ENCODE measurements at places on chromosomes 16 and 17.

DNA sequence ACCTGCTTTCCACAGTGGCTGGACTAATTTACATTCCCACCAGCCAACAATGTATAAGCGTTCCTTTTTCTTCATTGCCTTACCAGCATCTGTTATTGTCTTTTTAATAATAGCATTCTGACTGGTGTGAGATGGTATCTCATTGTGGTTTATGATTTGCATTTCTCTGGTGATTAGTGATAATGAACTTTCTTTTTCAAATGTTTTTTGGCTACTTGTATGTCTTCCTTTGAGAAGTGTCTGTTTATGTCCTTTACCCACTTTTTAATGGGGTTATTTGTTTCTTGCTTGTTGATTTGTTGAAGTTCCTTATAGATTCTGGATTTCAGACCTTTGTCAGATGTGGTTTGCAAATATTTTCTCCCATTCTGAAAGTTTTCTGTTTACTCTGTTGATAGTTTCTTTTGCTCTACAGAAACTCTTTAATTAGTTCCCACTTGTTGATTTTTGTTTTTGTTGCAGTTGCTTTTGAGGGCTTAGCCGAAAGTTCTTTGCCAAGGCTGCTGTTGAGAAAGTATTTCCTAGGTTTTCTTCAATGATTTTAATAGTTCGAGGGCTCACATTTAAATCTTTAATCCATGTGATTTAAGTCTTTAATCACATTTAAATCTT, 26.8 kb downstream of the ITGAM start:
- DNase-seq = no peak

DNA sequence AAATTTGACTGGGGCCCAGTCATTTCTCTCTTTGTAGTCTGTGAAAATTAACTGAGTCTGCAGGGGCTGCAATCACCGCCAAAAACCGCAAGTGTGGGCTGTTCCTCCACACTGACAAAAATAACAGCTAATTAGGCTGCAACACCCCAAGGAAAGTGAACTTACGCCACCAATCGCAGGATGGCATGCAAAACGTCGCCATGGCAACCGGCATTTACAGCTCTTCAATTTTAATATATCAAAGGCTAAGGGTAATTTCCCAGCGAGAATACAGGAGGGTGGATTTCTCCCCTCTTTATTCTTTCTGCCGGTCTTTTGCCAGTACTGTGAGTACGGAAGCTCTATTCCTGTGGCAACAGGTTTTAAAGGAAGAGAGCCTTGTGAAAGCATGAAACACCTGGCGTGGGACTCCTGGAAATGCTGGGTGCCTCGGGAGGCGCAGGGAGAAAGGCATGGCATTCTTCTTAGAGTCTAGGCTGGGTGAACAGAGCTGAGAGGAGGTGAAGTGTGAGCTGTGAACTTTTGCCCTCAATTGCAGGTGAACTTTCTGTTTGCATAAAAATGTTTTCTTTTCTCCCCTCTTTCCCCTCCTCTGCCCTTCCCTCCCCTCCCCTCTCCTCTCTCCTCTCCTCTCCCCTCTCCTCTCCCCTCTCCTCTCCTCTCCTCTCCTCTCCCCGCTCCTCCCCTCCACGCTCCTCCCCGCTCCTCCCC, 399.7 kb downstream of the XYLT1 start:
- no peak for DNase-seq

- DNase-seq = no peak
These were observed 521.7 kb upstream of the EEF2KMT start for GRCh38 chr16:5619304-5619703.

DNA sequence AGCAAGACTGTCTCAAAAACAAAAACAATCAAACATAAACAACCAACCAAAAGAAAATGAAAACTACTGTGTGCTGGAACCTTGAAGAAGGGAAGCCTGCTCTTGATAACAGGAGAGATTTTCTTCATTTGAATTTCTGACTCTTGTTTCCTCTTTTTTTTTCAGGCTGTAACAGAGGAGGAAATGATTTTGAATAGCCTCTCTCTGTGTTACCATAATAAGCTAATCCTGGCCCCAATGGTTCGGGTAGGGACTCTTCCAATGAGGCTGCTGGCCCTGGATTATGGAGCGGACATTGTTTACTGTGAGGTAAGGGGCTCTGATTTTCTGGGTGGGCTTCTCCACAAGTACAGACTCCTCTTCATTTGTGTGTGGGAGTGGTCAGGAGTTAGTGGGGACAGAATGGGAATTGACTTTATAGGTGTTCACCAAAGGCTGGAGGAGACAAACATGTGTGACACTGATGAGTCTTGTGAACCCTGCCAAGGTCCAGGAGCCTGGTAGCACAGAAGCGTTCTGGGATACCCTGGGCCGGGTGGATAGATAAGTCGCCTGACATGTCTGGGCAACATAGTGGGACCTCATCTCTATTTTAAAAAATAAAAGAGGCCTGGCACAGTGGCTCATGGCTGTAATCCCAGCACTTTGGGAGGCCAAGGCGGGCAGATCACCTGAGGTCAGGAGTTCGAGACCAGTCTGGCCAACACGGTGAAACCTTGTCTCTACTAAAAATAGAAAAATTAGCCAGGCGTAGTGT, 14.9 kb downstream of the DUS2 start:
- no peak for DNase-seq

GRCh38 chr16:16015849-16016248, 66.4 kb downstream of the ABCC1 start:
- DNase-seq = no peak

DNA sequence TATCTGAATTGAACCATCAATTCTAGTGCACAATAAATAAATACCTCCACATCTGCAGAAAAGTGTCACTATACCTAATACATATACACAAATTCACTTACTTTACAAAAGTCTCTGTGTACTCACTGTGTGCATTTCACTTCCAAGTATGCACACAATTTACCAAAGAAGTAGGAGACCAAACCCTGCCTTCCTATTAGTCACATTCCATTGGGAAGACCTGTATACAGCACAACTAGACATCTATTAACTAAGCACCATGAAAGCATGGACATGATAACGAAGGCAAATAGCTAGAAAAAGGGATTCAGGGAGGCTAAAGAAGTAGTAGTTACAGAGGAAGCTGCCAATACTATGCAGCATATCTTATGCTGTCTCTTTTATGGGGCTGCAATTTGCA, 139.5 kb downstream of the SNX11 start:
- DNase-seq = no peak

DNA sequence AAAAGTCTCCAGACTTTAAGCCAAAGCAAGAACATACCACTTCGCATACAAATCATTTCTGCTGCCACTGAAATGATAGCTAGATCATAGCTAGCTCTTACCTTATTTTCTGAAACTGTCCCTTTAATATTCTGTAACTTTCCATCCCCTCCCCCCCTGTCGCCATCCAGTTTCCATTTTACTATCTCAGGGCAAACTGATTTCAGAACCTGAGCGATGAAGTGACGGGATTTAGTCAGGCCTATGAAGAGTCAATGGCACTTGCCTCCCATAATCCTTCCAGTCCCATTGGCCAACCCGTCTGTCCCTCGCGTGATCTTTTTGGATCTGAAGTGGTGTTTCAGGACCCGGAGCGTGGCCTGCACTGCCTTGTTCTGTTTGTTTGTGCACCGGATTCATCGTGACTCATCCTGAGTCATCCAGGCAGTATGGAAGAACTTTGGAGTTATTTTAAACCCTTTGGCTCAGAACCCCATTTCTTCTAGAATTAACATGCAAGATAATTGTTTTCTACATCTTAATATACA, 199.8 kb upstream of the CHMP6 start:
- DNase-seq = peak; percentile 98

DNA sequence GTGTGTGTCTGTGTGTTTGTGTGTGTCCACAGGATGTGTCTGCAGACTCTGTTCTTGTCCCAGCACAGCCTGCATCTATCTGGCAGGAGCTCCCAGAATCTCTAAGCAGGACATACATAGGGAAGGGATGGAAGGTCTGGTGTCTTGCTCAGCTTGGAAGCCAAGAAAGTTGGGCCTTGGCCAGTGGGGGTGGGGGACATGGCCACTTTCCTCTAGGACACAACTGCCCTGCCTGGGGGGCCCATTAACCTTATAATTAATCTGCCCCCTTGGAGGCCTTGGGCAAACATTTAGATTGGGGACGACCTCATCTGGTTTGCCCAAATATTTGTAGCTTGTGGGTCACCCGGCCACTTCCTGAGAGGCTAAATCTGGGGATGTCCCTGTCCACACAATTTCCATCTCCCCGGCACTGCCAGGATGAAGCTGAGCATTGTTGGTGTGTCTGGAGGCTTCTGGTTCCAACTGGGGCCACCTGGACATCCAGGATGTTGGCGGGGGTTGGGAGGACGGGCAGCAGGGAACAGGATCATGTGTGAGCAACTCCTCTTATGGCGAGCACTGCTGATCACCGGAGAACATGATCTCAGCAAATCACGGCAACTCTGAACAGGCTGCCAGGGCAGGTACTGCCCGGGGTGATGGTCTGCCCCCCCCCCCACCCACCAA, 17.2 kb upstream of the FOXF1 start:
- no peak for DNase-seq

DNA sequence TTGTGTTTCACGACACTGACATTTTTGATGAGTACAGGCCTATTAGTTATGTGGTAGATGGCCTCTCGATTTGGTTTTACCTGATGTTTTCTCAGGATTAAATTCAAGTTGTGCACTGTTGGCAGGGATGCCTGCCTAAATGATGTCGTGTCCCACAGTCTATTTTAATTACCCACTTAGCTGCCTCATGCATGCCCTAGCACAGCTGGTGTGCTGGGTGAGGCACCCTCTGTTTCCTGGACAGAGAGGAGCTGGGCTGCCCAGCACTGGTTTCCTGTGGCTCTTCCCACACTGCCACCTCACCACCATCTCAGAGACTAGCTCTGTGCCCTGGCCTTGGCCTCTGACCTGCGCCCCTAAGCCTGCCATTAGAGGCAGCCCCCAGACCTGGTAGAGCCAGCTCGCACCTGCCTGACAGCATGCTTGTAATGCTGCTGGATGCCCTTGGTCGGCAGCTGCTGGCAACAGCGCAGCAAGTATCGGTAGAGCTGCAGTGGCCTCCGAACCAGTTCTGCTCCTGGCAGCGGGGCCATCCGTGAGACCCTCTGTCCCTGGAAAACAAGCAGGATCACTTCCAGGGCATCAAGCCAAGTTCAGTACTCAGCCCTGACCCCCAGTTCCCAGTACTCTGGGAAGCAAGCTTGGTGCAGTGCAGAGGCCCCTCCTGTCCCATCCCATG, 10.9 kb downstream of the LYRM9 start:
- DNase-seq = no peak

DNA sequence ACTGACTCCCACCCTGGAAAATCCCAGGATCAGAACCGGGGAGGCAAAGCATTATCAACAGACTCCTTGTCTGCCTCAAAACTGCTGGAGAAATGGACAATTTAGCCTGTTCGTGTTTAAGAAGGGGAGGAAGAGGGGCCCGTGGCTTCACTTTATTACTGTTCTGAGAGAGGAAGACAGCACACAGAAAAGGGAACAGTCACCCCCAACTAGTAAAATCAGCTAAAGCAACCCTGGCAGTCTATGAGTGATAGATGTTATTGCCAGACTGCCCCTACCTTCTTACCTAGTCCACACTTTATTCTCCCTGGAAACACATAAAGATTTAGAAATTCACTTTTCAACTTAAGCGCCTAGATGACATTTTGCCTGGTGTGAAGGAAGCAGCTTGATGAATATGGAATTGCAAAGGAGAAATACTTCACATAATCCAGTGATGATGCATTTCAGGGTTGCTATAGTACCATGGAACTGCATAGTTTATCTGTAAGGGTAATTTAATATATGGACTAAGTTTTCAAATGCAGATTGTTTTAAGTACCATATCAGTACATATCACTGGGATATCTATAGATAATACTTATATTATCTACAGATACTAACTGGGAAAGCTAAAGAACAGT, 36.9 kb upstream of the TRAP1 start:
- peak; percentile 23 for DNase-seq

GRCh38 chr17:73595479-73595878, 48.8 kb downstream of the SDK2 start:
- DNase-seq = peak; percentile 7

DNA sequence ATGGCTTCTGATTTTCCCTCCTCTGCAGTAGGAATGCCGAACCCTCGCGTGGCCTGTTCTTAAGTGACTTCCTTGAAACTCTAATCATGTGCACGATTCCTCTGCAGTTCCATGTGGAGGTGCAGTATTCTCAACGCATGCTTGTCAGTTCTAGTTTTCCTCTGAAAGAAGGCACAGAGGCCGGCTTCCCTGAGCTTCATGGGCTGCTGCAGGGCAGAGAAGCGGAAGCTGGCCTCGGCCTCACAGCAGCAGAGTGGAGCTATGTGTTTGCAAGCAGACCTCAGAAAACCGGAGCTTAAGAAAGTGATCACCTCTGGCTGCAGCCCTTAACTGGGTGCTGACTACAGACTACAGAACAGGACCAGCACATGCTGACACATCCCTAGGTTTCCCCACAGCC, 500.7 kb downstream of the GRIN2A start:
- no peak for DNase-seq

DNA sequence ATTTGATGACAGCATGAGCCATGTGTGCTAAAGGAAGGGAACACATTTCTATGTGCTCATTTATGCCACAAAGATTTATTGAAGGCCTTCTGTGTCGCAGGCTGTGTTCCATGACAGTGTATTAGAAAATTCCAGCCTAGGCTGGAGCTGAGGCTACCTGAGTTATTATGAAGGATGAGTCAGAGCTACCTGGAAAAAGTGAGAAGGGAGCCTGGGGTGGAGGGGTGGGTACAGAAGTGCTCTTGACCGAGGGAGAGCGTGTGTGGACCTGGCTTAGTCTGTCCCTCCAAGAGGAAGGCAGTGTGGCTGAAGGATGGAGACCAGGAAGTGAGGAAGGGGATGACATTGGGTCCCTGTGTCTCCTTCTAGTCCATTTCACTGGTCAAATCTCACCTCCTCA, 98.3 kb downstream of the N4BP1 start:
- no peak for DNase-seq

GRCh38 chr17:48757524-48757961, 29.0 kb upstream of the HOXB13 start:
- no peak for DNase-seq

DNA sequence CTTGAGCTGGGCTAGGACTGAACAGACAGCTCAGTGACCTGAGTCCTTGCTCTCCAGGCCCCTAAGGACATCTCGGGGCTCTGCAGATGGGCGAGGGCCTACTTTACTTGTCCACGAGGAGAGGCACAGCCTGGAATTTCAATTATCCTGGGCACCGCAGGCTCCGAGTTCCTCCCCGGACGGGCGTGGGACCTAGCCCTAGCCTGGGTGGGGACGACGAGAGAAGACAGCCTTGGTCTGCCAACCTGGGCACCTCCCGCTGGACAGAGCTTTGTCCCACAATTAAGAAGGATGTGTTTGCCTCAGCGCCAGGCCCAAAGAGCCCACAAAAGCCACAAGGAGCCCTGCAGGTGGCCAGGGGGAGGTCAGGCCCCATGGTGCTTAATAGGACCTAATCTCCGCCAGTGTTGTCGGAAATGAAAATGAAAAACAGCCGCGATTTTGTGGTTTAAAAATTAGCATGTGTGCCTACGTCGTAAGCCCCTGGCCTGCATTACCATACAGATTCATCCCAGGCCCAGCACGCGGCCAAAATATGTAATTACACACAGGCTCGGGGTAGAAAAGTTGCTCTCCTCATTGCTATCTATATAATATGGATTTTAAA, 51.4 kb upstream of the LHX1 start:
- no peak for DNase-seq

Measured in fibroblast of villous mesenchyme (primary cell).